ENCODE measurements at places on chromosomes 4 and X.
A peak's percentile ranks its signal among the peaks of the same experiment; 100 is the strongest.

- DNase-seq = no peak
These were observed 129.8 kb upstream of the LIMCH1 start for GRCh38 chr4:41408150-41408549.

DNA sequence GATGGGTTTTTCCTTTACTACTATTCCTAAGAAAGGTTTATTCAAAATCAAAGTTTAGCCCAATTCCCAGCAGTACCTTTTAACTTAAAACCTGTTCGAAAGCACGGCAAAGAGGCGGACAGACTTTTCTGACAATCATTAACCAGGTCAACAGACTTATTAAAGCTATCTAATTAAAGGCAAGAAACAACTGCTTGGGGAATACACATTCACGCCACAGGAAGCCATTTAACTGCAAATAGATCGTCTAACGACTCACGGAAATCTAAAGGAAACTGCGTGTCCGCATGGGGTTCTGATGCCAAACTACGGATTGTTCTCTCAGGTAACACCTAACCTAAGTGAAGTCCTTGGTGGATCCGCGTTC lies 663 bp upstream of the USP53 start:
- no peak for DNase-seq

DNA sequence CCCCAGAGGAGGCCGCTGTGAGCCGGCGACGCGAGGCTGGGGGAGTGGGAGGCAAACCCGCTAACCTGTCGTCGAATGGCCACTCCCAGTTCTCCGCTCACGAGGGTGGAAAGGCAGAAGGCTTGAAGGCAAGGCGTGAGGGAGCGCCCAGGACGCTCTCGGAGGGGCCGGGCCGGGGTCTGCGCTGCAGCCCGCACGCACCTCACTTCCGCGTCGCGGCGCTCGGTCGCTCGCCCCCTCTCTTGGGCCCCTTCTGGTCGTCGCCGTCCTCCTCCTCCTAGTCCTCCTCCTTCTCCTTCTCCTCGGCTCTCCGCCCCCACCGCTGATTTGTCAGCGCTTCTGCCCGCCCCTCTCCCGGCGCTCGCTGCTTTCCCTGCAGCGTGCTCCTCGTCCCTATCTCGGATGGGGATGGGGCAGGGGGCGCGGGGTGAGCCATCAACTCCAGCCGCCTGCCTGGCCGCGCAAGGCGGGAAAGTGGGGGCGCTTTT lies at the start of gene SNCA:
TSS of gene SNCA (minus strand) at position 265 of the 488 bp plus-strand sequence. CDS start 1,494 bp downstream, outside the sequence.
- DNase-seq = peak; percentile 18

DNA sequence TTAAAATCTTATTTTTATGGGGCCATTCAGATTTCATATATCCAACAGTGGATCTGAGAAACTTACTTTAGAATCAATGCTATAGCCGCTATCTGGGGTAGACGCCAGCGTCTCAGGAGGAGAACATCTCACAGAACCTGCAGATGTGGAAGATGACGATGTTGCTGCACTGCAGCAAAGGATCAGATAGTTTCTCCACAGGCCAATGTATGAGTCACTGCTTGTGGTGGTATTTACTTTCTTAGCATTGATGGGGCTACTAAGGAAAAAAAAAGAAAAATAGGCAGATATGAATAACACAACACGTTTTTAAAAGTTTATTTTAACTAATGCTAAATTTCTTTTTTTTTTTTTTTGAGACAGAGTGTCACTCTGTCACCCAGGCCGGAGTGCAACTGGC lies 85.9 kb downstream of the ZAR1 start:
- DNase-seq = peak; percentile 5

DNA sequence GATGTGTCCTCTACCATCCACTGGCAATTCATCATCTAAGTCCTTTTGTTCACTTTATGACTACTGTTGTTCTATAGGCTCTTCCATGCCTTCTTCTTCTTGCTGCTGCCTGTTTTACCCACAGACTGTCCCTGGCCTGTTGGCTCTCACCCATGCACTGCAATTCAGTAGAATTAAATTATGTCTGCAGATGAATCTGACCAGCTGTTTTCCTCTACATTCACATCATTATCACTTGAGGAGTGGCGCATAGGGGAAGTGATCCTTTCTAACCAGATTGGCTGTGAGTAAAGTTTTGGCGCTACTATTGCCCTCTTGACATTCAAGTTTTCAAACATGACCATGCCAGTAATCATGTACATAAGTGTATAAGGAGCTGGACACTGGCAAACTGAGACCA lies 91.7 kb downstream of the FRMPD4 start:
- DNase-seq = no peak

- no peak for DNase-seq
These were observed 599.0 kb downstream of the RAB28 start for GRCh38 chr4:12884846-12885796.

DNA sequence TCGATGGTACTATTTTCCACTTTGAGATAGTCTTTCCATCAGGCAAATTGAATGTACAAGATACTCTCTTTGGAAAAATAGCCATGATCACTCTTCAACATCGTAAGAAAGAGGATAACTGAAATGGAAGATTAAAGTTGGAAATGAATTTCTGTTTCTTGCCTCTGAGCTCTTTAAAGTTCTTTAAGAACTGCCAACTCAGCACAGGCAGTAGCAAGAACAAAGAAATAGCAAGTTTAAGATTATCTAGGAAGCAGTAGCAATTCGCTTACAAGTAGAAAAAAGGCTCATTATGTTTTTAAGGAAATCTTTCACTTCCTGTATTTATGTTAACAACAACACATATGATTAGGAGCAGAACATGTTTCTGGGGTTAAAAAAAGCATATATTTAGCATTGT lies 127.6 kb downstream of the CDS1 start:
- DNase-seq = no peak

DNA sequence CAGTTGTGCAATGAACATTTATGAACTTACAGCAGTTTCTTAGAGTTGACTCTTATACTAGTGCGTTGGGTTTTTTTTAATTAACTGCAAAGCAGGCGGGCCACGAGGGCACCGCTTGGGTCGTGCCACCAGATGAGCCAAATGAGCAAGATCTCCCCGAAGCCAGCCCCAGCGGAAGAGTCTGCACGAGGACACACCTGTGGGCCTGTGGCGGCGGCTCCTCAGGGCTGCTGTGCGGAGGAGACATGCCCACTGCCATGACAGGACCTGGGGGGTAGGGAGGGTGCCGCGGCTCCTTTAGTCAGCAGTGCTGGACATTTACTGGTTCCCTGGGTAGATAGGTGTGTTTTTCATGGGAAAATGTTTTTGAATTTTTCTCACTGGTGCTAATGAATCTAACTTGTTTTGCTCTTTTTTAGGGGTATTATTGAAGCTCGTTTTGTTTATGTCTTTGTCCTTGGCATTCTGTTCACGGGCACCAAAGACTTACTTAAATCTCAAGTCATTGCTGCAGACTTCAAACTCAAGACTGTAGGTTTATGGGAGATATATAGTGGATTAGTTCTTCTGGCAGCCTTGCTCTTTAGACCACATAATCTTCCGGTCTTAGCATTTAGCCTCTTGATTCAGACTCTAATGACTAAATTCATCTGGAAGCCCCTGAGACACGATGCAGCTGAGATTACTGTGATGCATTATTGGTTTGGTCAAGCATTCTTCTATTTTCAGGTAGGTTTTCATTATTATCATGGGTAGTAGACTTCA lies 31.2 kb downstream of the PIGG start:
- no peak for DNase-seq
